ENCODE measurements at places on chromosomes 13 and 19.

DNA sequence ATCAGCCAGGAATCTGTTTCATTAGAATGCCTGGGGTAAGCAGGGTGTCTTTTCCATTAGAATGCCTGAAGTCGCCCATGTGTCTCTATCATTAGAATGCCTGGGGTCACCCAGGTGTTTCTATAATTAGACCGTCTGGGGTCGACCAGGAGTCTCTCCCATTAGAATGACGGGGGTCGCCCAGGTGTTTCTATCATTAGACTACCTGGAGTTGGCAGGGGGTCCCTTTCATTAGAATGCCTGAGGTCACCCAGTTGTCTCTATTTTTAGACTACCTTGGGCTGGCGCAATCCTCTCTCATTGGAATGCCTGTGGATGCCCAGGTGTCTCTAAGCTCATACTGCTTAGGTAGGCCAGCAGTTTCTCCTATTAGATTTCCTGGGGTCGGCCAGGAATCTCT lies 1447.6 kb downstream of the UQCRFS1 start:
- no peak for DNase-seq

GRCh38 chr13:50867637-50867945 lies 24.1 kb upstream of the DLEU7 start:
- no peak for DNase-seq

DNA sequence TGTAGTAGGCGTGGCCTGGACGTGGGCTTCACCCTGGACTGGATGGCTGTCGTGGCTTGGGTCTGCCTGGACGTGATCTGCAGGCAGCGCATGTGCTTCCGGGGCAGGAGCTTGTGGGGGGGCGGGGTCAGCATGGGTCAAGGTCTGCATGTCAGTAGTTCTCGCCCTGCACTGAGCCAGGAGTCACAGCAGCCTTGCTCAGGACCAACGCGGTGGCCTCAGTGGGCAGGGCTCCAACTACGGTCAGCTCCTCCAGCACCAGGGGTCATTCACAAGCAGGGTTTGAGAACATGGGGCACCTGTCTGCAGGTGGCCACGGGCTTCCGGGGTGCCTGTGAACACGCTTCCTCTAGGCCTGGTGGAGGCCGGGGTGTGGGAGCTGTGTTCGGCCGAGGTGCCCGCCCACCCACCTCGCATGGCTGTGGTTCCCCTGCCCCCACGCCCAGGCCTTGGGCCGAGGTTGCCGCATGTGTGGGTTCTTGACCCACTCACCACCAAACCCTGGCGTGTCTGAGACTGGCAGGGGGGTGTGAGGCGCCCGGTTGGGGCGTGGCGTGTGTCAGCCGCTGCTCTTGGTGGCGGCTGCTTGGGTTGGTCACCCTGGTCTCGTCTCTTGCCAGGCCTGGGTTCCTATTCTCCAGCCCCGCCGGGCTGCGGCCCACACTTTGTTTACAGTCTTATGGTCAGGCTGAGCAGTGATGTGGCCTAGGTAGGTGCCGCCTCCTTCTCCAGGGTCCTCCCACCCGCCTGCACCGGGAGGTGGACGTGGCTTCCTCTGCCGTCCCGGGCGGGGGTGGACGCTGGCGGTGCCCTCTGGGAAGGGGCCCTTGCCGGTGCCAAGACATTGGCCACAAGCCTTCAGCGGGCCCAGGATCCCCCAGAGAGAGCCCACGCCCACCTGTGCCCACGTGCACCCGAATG lies 4.8 kb upstream of the RPS15 start:
- DNase-seq = no peak

DNA sequence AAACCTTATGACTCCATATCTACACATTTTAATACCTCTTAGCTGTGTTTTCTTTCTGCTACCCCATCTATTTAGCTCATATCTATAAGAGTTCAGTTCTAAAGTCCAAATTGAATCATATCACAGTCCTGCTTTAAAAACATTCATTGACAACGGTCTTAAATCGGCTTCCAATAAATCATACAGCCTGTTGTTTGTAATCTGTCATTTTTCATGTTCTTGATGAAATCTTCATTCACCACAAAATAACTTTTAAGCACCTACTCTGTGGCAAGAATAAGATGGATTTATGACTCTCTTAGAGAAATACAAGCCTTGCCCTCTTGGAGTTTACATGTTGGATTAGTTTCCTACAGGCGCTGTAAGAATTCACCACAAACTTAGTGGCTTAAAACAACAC lies 450.9 kb upstream of the GPC6 start:
- no peak for DNase-seq

- no peak for DNase-seq
These were observed 21.8 kb upstream of the OR10H1 start for GRCh38 chr19:15837221-15837731.

GRCh38 chr19:51691074-51691583 lies 2.0 kb upstream of the SPACA6 start:
- no peak for DNase-seq

DNA sequence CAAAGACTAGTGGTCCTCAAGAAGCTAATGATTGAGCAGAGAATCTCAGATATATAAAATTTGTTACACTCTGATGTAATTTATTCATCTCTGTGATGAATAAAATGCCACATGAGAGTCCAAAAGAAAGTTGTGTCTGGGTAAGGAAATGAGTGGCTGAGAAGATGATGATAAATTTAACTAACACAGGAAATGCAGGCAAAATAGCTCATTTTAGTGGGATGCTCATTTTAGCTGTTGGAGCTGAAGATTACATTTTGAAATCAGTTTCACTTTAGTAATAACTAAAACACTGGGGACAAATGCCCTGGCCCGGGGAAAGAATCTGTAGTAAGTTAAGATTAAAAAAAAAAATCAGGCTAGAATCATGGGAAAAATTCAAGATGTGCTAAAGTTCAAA lies 35.2 kb downstream of the SPRY2 start:
- DNase-seq = no peak

All from stimulated activated CD4-positive, alpha-beta T cell treated with anti-CD3 and anti-CD28 coated beads, TNF-alpha, amount 100 ng/mL, for 4 hours (primary cell).